ENCODE measurements at places on chromosomes 5 and 9.

GRCh38 chr9:92723299-92723625, 41.4 kb downstream of the BICD2 start:
- DNase-seq = no peak

- no peak for DNase-seq
Measured at GRCh38 chr5:157047898-157048297, 11.0 kb downstream of the HAVCR1 start.

GRCh38 chr5:72624641-72625236, 117.5 kb upstream of the ZNF366 start:
- no peak for DNase-seq

- DNase-seq = peak; percentile 11
Measured at GRCh38 chr5:57684299-57684702, 201.7 kb upstream of the ACTBL2 start.

DNA sequence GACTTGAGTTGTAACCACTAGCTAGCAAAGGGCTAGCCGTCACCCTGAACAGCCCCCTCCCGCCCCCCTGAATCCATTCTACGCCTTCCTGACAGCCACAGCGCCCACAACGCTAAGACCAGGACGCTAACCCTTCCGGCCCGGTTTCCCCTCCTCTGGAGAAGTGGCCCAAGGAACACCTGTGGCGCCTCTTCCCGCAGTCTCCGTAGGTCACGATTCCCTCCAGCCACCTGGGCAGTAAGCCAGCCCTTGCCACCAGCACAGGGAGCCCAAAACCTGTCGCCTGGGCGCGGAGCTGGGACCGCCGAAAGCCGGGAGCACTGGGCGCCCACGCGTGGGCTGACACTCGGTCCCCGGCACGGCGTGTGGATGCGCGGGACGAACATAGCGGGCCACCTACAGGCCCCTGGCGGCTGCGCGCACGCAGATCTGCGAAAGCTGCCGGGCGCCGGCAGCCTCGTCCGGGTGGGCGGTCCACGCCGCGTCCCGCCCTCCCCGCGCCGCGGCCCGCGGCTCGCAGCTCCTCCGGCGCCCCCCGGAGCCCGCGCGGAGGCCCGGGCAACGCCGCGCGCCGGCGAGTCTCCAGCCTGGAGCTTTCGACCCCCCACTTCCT, 596 bp downstream of the IRF1 start:
- no peak for DNase-seq

- no peak for DNase-seq
Measured at GRCh38 chr9:129929496-129930125, 94.4 kb downstream of the USP20 start.

DNA sequence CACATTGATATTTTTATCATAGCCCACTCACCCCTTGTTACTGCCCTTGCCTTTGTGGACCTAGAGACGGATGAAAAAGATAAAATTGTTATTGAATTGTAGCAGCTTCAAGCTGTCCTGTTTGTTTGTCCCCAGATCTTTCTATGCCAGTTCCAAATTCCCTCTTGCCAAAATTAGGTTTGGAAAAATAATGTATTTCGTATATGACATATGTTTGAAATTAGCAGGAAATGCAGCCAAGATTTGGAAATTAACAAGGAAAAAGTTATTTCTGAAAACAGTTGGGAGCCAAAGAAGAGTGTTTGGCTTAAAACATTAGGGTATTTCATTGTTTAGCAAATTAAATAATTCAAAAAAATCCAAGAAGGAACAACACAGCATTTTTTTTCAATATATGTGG, 33.5 kb downstream of the SPATA31D1 start:
- DNase-seq = no peak

Data from hematopoietic multipotent progenitor cell treated with erythropoietin and hydrocortisone succinate and interleukin-3 and kit ligand, for 8 days (in vitro differentiated cells).